ENCODE measurements at places on chromosomes 12 and 14.

DNA sequence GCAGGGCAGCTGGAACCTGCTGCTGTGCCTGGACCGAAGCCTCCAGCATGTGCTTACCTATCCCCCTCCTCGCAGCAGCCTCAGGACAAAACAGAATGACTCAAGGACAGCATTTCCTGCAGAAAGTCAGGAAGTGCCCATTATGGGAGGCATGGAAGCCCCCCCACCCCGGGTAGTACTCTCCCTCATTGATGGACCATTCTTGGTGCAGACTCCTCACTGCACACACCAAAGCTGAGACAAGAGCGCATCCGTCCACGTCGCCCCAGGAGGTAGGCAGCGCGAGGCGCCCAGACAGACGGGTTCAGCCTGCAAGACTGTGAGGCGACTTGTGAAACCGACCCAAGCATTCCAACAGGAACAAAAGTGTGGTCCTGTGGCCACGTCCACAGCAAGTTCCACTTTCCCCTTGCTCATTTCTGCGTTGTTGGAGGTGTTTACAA lies 243.9 kb upstream of the ATXN7L3B start:
- DNase-seq = no peak

- no peak for DNase-seq
These were observed 39.4 kb downstream of the ADGRD1 start for GRCh38 chr12:130992979-130993538.

DNA sequence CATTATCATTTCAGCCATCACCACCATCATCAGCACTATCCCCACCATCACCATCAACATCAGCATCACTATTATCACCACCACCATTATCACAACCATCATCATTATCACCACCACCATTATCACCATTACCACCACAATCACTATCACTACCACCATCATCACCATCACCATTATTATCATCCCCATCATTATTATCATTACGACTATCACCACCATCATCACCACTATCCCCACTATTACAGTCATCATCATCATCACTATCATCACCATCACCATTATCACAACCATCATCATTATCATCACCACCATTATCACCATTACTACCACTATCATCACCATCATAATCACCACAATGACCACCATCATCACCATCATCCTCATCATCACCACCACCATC lies 50.4 kb upstream of the CMKLR1 start:
- DNase-seq = no peak

GRCh38 chr14:75982266-75983018 lies 647 bp upstream of the TGFB3 start:
- peak; percentile 77 for DNase-seq

- no peak for DNase-seq
These were observed 40.9 kb downstream of the FGD4 start for GRCh38 chr12:32440120-32440865.

GRCh38 chr12:7079826-7080125 lies 12.5 kb downstream of the C1R start:
- DNase-seq = no peak

- no peak for DNase-seq
These were observed 299.3 kb downstream of the BCAT1 start for GRCh38 chr12:24649634-24650033.

DNA sequence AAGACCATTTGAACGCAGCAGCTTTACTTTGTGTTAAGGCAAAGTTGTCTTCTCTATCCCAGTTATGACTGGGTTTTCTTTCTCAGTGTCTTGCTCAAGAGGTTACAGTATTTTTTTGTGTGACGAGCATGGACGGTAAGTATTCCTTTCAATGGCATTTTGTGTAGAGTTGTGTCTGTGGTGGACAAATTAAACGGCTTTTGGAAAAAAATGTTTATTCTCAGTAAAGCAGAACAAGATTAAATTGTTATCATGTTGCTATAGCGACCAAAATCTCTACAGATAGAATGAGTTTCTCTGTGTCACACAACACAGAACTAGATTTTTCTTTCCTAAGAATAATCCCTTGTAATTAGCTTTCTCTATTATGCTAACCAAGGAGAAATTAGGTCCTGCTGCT lies 417.1 kb downstream of the AEBP2 start:
- DNase-seq = no peak

DNA sequence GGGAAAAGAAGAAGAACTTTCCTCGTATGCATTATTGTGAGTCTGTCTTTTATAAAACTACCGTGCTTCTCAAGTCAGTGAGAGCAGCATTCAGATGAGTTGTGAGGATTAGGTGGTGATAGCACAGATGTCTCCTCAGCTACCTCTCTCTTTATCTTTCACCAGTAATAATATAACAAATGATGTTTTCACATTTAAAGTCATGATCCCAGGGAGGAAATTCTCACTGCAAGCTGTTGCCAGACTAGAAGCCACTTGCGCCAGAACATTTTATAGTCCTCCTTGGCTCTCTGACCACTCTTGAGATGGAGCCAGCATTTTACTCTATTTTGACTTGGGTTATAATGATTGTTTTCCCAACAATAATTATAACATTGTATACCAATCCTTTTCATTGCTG lies 443.1 kb downstream of the AEBP2 start:
- no peak for DNase-seq

DNA sequence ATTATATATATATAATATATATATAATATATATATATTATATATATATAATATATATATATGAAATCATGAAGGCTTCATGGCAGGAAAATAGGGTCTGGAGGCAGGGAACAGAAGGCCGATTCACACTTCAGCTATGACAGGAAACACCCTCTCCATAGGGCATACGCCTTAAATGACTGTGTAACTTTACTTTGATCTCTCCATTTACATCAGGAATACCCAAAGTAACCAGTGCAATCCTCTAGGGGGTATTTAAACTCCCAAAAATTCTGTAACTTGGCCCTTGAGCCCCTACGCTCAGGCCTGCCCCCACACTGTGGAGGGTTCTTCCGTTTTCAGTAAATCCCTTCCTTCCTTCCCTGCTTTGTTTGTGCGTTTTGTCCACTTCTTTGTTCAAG lies 40.4 kb upstream of the PPP2R5C start:
- DNase-seq = no peak

DNA sequence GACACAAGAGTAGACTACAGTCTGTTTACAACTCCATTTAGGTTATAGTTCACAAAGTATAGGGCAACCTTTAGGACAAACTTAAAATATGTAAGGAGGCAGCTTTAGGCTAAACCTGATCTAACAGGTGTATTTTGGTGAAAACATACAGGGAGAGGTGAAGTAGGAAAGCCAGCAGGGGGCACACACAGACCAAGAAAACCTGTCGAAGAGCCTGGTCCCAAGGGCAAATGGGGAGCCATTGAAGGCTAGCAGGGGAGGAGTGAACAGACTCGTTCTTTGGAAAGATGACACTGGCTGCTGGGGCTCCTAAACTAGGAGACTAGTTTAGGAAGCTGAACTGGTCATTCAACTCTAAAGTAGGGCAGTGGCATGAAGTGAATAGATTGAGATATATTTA lies 138.8 kb upstream of the WSCD2 start:
- peak; percentile 21 for DNase-seq

GRCh38 chr14:96095058-96095457 lies 55.9 kb downstream of the C14orf132 start:
- DNase-seq = no peak

GRCh38 chr14:52852810-52853521 lies 61.6 kb upstream of the GNPNAT1 start:
- DNase-seq = no peak

DNA sequence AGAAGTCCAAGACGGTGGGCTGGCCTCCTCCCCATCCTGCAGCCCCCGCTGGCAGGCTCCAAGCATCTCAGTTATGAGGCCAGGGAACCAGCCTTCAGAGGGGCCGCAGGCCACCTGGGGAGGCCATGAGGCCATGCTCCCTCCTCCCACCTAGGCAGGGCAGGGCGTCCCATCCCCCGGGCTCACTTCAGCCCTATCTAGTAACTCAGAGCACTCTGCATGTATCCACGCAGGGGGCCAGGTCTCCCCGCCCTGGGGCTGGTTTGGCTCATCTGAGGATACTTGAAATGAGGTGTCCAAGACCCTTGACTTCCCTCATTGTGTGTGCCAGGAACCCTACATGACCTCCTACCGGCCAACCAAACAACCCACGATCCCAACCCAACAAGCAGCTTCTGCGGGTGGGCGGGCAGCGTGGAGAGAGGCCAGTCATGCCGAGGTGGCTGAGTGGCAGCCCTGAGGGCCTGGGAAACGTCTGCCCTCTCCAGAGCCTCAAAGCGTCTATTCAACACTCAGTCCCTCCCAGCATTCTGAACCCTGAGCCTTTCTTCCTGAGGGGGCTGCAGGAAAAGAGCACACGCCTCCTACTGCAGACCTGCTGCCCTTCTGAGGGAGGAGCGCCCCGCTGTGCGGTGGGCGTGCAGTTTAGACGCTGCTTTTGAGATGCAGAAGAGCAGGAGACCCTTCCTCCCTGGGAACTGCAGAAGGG lies 16.8 kb downstream of the ISCA2 start:
- no peak for DNase-seq

GRCh38 chr12:130641533-130642184 lies 74.4 kb downstream of the RIMBP2 start:
- no peak for DNase-seq

DNA sequence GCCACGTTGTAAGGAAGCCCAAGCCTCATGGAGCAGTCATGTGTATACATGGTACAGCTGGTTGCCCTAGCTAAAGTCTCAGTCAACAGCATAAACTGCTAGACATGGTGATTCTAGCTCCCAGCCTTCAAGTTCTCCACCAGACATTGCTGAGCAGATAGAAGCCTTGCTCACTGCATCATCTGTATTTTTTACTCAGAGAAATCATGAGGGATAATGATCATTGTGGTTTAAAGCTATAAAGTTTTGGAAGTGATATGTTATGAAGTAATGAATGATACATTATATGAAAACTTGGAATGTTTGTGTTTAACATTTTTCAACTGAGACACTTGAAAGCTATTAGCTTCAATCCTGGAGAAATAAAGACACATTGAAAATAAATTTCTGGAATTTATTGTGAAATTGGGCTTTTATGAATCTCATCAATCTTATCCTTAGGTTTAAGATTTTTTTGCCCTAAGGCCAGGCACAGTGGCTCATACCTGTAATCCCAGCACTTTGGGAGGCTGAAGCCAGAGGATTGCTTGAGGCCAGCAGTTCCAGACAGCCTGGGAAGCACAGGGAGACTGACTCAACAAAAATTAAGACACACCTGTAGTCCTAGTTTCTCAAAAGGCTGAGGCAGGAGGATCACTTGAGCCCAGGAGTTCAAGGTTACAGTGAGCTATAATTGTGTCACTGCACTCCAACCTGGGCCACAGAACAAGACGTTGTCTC lies 5.6 kb upstream of the NFATC4 start:
- DNase-seq = no peak
